ENCODE measurements at places on chromosomes 7 and 10. TPM values are rescaled to one million over a fixed set of nuclear protein-coding genes. Genes with fewer than 3 reads are reported as not detected.

Gene ZC3HAV1L
- 0.80 TPM for polyA plus RNA-seq

Gene POLR2J2
- 0.98 TPM for polyA plus RNA-seq

Gene TAS2R3
- polyA plus RNA-seq = not detected

Gene SPAM1
- polyA plus RNA-seq = not detected

Gene PAX4
- not detected for polyA plus RNA-seq

Gene HDAC9
- 4.8 TPM for polyA plus RNA-seq

Gene PRF1
- 1.0 TPM for polyA plus RNA-seq

Gene ETV1
- polyA plus RNA-seq = 9.6 TPM

Gene TMEM178B
- polyA plus RNA-seq = 5.7 TPM

Gene LRRTM3
- not detected for polyA plus RNA-seq

Gene ATG9B
- 0.26 TPM for polyA plus RNA-seq

Gene LHFPL3
- polyA plus RNA-seq = not detected

Gene ITGB8
- polyA plus RNA-seq = 0.61 TPM

Gene PPP1R17
- polyA plus RNA-seq = not detected

Measured in heart left ventricle (tissue), 16 donors.